ENCODE measurements at places on chromosomes 7 and 10.
A peak's percentile ranks its signal among the peaks of the same experiment; 100 is the strongest.

GRCh38 chr7:64876792-64877713 lies 26.0 kb upstream of the ZNF273 start:
- DNase-seq = peak; percentile 69

GRCh38 chr7:131879424-131879823 lies 323.0 kb upstream of the PODXL start:
- DNase-seq = no peak

- no peak for DNase-seq
These were observed 64.3 kb downstream of the GTF2IRD1 start for GRCh38 chr7:74518041-74518440.

DNA sequence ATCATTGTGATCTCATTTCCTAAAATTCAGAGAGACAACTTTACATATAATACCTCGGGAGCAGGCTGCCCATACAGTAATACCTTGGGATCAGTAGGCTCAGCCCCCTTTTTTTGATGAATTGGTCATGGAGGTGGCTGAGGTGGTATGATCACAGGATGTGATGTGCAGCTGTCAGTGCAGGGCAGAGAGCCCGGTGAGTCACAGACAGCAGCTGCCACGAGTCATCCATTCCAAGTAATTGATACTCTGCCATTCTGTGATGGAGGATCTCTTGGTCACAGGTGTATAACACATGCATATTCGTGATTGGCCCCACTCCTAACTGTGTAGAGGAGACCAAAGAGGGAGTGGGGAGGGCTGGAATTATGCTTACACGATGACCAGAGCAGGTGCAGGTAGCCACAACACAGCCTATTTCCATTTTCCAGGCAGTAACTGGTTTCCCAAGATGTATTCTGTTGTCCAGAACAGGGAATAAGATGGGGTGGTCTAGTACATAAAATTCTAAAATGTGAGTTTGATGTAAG lies 14.1 kb downstream of the NRCAM start:
- DNase-seq = peak; percentile 44

DNA sequence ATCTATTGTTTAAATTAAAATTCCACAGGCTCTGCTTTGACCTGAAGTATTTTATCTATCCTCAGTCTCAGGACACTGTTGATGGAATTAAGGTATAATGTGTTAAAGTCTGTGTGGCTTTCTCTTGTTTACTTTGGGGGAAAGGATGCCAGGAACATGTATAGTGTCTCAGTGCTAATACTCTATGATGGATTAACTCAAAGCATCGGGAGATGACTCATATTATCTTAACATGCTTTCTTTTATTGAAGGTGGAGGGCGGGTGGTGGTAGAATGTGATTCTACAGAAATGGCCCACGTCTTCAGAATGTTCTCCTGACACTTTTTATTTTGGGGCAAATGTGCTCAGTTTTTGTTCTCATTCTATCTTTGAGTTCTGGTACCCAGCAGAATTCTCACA lies 189.0 kb downstream of the ANKRD30A start:
- no peak for DNase-seq

- peak; percentile 22 for DNase-seq
These were observed 120.5 kb downstream of the GALNT11 start for GRCh38 chr7:152145853-152146466.

DNA sequence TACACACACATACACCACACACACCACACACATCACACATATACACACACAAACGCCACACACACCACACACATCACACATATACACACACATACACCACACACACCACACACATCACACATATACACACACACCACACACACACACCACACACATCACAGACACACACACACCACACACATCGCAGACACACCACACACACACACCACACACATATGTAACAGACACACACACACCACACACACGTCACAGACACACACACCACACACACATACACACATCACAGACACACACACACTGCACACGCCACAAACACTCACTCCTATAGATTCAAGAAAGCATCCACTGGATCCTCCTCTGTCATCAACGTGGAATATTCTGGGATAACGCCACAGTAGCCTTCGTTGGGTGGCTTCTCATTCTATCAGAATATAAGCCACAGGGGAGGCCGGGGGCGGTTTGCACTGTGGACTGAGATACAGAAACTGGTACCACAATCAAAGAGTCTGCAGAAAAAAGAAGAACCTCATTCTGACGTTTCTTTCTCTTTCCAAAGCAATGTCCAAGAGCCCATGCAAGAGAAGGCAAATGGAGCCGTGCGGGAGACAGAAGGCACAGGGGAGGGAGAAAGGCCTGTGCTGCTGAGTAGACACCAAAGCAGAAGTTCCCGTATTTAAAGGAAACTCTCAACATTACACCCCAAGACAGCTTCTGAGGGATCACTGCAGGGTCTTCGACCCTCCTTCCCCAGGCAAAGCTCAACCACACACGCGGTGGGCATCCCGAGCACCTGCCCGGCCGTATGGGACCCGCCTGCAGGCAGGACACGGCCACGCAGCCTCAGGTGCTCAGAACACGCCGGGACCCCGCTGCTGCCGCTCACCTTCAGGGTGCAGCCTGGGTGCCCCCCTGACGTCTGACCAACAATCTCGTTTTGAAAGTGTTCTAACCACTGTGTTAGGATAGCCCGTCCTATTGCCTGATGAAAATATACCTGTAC lies 321.2 kb downstream of the DNAJB6 start:
- no peak for DNase-seq

GRCh38 chr10:17075533-17076359 lies 53.9 kb downstream of the CUBN start:
- DNase-seq = no peak
